ENCODE measurements at places on chromosomes 16 and 17. TPM values are rescaled to one million over a fixed set of nuclear protein-coding genes. Genes with fewer than 3 reads are reported as not detected.

Gene KATNB1
- 15.1 TPM for total RNA-seq

Gene CSH2
- not detected for total RNA-seq

Gene MT4
- not detected for total RNA-seq

Gene KRT12
- total RNA-seq: not detected

Gene KRT20
- 0.25 TPM for total RNA-seq

Gene PHOSPHO1
- 0.77 TPM for total RNA-seq

Gene SLC9A5
- 1.7 TPM for total RNA-seq

Gene ACTG1
- 5,715 TPM for total RNA-seq

Gene CCL1
- not detected for total RNA-seq

Gene MT1X
- total RNA-seq: 744 TPM

Gene KCNH6
- total RNA-seq: not detected

Gene RNF43
- 0.45 TPM for total RNA-seq

Gene KRTAP4-3
- total RNA-seq: not detected

Gene ARL4D
- total RNA-seq: 27.3 TPM

Gene ABCC6
- total RNA-seq: 1.3 TPM

Gene PPP1R27
- 0.35 TPM for total RNA-seq

Gene CHCT1
- total RNA-seq: 0.15 TPM

Gene GSG1L2
- not detected for total RNA-seq

Gene SLC12A3
- total RNA-seq: not detected

Gene DNASE1L2
- 1.3 TPM for total RNA-seq

Gene OR1A1
- total RNA-seq: not detected

Gene ADAP2
- total RNA-seq: 3.1 TPM

Gene NLGN2
- 17.5 TPM for total RNA-seq

Gene NEK8
- 3.6 TPM for total RNA-seq

Gene RPS15A
- 2,340 TPM for total RNA-seq

Gene TBC1D3G
- total RNA-seq: not detected

Gene ACLY
- total RNA-seq: 268 TPM

Gene C16orf96
- 0.02 TPM for total RNA-seq

Gene PDILT
- total RNA-seq: not detected

Gene SOST
- total RNA-seq: 0.03 TPM

Gene HSD11B2
- total RNA-seq: 2.1 TPM

Gene SPPL2C
- total RNA-seq: not detected

Gene PIPOX
- 0.14 TPM for total RNA-seq

Gene SNX20
- not detected for total RNA-seq

Gene MKS1
- total RNA-seq: 11.1 TPM

Gene CCL17
- total RNA-seq: not detected

Gene CXCL16
- total RNA-seq: 17.1 TPM

Gene MT3
- 0.62 TPM for total RNA-seq

Gene SPATA33
- 13.6 TPM for total RNA-seq

Gene CSHL1
- not detected for total RNA-seq

Gene CHTF18
- 32.9 TPM for total RNA-seq

Gene FAM171A2
- 4.1 TPM for total RNA-seq

Gene MGAT5B
- total RNA-seq: 20.3 TPM

Gene PRDM7
- total RNA-seq: 0.02 TPM

Gene SOX8
- 3.0 TPM for total RNA-seq

Gene KRT23
- total RNA-seq: 0.12 TPM

Gene NPIPB13
- 3.1 TPM for total RNA-seq

Gene CTRB1
- total RNA-seq: not detected

Gene ZBTB4
- total RNA-seq: 21.0 TPM

Measured in A549 treated with AZD2906 at 1 μM for 4 hours (cell line).